ENCODE measurements at places on chromosomes 1 and 21.

- DNase-seq, result no peak
Observed at GRCh38 chr1:205263580-205264190, 35.9 kb downstream of the TMCC2 start.

GRCh38 chr1:20708057-20708456 is 9.8 kb downstream of the KIF17 start:
- DNase-seq, result no peak

- no peak for DNase-seq
Observed at GRCh38 chr1:38246955-38247952, 200.7 kb upstream of the POU3F1 start.

GRCh38 chr1:95041491-95042165 is 31.1 kb downstream of the ALG14 start:
- DNase-seq, result peak; percentile 50

DNA sequence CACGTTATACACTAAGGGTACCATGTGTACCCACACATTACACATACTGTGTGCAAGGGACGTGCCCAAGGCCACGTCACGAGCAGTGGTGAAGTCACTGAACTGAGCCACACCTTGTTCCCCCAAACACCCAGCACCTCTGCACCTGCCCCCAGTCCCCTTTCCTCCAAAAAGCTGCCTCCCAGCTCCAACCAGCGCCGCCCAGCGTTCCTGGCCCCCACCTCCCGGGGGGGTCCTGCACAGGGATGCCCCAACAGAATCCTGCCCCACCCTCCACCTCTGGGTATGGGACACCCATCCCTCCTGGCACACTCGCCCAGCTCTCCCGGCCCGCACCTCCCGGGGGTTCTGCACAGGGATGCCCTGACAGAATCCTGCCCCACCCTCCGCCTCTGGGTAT is 54.1 kb downstream of the CHD5 start:
- DNase-seq, result no peak

Data from hypothalamus (tissue), 51 donors.